AG20443 (cell line): ENCODE measurements at places on chromosomes 3 and 15.

DNA sequence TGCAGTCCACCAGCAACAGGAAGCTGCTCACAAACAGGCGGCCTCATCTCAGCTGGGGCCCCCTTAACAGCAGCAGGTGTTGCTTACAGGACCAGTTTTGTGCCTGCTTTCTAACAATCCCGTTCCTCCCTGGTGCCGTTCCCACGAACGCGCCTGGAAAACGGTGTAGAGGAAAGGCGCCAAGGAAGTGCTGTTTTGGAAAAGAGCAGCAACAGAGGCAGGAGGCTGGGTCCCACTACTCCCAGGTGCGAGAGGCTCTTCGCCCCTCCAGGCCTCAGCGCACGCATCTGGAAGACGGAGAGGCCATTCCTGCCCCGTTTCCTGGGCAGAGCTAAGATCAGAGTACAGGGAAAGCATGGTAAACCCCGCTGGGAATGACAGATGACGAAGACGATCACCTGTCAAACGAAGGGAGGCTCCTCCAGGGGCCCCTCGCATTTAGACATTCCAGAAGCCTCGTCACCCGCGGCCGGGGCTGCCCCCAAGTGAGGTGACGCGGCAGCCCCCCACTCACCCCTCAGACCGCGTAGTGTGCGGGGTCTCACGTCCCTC lies 603 bp downstream of the SCAPER start:
- DNase-seq: peak; percentile 32

GRCh38 chr15:65101891-65102708 lies 12.9 kb downstream of the UBAP1L start:
- no peak for DNase-seq

GRCh38 chr3:10319804-10320203 lies 1.1 kb downstream of the SEC13 start:
- no peak for DNase-seq

- no peak for DNase-seq
Measured at GRCh38 chr15:65752151-65752700, 39.9 kb downstream of the DENND4A start.

GRCh38 chr3:64612916-64613526 lies 74.8 kb downstream of the ADAMTS9 start:
- no peak for DNase-seq
